ENCODE measurements at places on chromosomes 4 and X.

DNA sequence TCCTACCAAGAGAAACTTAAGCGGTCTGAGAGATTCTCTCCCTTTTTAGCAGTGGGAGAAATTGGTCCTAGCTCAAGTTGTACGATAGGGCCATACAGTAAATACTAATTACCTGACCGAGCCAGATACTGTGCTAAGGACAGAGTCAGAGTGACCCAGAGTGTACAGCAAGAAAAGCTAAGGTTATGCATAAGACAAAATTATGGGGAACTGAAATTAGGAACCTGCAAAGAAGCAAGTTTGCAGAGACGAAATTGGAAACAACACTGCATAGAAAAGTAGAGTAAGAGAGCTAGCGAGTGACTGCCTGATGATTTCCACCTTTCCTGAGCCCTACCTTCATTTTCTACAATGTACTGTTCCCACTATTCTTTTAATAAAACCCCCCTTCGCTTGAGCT, 278.1 kb downstream of the NKX6-1 start:
- no peak for DNase-seq

- DNase-seq: no peak
Measured at GRCh38 chrX:48816014-48816810, 10.1 kb upstream of the ERAS start.

DNA sequence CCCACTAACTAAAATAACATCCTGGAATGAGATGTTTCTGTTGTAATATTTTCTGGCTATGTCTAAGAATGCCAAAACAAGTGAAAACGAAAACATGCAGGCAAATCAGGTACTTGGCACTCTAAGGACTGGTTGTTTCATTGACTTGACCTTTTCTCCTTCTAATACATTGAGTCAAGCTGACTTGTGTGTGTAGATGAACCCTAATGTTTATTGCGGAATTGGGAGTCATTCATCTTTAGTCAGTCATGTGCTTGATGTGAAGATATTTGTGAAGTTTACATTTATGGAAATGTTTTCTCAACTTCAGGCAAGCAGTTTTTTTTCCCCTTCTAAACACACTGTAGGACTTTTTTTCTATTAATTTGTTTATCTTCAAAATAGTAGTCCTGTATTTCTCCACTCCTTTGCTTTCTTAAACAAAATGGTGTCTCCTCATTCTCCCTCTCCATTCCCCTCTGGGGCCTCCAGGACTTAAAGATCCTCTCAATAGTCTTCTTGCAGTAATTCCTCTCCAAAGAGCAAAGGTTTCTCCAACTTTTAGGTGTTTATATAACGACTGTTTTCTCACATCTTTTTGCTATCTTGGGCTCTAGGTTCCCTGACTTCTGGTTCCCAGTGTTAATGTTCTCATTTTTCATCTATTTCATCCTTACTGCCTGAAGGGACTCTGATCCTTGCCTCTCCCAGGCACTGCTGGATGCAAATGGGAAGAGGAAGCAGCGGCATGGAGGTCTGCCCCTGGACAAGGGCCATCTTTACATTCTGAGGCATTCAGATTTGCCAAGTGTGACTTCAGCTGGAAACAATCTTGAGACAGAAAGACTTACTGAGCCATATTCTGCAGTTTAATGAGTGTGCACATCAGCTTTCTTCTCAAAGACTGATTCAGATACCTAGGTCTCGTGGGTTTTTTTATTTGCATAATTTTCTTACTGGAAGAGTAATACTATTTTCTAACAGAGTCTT, 166.4 kb downstream of the ARHGAP6 start:
- no peak for DNase-seq

DNA sequence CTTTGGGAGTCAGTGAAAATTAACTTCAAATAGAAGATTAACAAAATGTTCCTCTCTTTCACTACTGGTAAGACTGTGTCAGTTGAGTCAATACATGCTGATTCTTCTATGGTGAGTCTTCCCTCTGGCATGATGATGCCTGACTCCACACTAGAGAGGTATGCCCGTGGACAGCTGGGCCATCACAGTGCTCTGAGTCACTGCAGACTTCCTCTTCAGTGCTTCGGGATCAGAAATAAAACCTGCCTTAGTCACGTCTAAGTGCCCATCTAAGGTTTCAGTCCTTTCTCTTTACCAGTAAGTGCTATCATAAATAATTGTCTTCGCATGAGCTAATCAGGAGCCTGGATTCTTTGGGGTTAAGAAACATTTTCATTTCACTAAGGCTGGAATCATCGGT, 1.6 kb upstream of the ASB5 start:
- DNase-seq: no peak

DNA sequence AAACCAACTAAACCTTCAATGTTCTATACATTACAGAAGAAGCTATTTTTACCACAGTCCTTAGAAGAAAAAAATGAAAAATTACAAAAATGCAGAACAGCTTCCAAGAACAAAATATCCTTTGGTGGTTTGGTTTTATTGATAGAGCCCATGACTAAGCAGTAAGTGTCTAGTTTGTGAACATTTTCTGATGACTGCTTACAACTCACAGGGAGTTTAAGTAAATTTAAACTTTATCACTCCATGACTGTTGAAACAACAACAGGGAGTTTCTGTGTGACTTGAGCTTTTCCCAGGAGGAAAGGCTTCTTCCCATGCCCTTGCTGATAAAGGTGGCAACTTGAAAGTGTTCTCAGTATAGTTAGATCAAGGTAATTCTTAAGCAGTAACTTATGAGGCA, 2.9 kb downstream of the PF4 start:
- no peak for DNase-seq

DNA sequence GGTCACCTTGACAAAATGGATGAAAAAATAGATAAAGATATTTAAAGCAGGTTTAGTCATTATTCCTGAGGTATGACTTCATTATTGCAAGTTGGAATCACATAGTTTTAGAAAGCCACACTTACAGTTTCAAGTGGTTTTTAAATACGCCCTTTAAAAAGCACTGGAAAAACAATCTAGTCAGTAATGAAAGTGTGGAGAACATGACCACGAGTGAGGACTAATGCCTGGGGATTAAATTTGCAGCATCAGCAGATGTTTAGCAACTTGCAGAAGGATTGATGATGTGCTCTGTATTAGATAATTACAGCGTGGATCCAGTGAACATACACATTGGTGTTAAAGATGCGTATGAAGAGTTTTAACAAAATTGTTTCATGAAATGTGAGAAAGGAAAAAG, 5.9 kb downstream of the SPARCL1 start:
- no peak for DNase-seq

GRCh38 chr4:176187624-176188023, 7.8 kb downstream of the SPATA4 start:
- DNase-seq: no peak

- DNase-seq: peak; percentile 15
Measured at GRCh38 chr4:140372751-140373327, 607 bp upstream of the SCOC start.

DNA sequence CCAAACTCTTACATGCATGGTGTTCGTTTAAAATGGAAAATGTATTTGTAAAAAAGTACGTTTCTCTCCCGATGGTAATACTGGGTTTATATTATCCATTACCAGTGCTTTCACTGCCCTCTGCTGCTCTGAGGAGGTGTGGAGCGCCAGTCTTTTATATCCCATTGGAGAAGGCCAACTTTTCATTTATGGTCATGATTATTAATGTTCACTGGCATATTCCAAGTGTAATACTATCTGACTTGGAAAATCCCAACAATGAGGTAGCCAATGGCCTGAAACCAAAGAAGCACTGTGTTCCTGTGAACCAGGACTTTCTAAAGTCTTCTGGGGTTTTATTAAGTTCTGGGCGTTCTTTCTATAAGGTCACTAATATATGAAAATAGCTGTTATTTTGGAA, 80.7 kb downstream of the SYNPO2 start:
- no peak for DNase-seq

DNA sequence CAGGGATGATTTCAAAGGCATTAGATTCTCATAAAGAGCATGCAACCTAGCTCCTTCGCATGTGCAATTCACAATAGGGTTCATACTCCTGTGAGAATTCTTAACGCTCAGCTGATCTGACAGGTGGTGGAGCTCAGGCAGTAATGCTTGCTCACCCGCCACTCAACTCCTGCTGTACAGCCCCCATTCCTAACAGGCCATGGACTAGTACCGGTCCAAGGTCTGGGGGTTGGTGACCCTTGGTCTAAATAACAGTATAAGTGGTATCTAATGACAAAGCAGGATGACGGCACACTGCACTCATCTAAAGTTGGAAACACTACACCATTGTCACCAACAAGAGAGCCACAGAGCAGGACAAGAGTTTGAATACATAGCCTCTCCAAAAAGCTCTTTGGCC, 28.5 kb downstream of the ADGRA3 start:
- no peak for DNase-seq

- DNase-seq: no peak
Measured at GRCh38 chrX:84188320-84188834, 378 bp upstream of the RPS6KA6 start.

- DNase-seq: peak; percentile 53
Measured at GRCh38 chr4:113682730-113683537, 78.6 kb downstream of the CAMK2D start.

GRCh38 chr4:865572-865971, 39.6 kb upstream of the CPLX1 start:
- DNase-seq: no peak

DNA sequence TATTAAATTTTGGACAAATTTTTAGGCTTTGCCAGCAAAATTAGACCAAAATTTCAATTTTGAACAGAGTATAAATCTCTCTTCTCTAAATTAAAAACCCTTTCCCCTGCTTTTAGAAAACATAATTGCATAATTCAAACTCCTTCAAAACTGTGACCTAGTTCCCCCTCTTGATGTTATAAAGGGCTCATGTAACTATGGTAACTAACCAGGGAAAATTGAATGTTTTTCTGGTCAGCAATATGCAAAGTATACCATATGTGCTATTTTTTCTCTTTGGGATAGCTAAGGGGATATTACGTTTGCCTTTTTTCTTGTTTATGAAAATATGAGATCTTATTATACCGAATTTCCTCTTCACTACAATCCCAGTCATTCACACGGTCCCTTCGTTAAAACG, 5.1 kb upstream of the ING2 start:
- DNase-seq: no peak

GRCh38 chrX:10470009-10470408, 150.4 kb downstream of the MID1 start:
- no peak for DNase-seq

- DNase-seq: no peak
Measured at GRCh38 chrX:53794181-53794580, 107.7 kb upstream of the HUWE1 start.

GRCh38 chr4:32858361-32858760, 2138.2 kb downstream of the PCDH7 start:
- DNase-seq: no peak

DNA sequence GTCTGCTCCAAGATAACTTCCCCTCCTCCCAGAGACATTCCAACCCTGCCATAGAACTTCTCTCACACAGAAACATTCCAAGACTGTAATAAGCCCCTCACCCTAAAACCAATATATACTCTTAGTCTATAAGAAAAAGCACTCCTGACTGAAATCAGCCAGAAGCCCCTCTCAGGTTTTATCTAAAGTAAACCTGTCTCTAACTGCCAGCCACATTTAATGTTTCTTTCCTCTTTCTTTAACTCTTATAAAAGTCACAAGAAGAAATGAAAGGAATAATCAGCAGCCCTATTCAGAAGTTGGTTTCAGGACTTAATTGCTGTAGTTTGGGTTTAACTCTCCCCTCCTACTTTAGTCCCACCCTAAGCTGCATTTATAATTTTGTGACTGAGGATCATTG, 165.0 kb upstream of the ZCCHC13 start:
- no peak for DNase-seq

DNA sequence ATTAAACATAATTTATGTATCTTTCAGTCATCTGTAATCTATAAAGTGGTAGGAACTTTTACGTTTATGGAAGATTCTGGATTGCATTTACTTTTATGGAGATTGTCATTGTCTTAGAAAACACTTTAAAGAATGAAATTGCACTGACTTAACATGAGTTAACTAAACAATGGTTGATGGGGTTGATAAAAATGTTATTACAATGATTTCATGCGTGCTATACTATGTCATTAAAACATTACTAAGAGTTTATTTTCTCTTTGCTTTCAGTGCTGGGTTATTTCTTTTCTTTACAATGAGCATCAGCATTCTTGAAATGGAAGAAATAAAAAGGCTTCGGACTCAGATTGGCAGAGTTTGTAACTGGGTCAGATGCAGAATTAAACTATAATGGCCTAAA, 67.1 kb upstream of the PDLIM3 start:
- DNase-seq: no peak

- DNase-seq: no peak
Measured at GRCh38 chrX:109270580-109271484, 211.1 kb downstream of the GUCY2F start.

GRCh38 chr4:120926358-120927025, 4.0 kb upstream of the PRDM5 start:
- DNase-seq: no peak

DNA sequence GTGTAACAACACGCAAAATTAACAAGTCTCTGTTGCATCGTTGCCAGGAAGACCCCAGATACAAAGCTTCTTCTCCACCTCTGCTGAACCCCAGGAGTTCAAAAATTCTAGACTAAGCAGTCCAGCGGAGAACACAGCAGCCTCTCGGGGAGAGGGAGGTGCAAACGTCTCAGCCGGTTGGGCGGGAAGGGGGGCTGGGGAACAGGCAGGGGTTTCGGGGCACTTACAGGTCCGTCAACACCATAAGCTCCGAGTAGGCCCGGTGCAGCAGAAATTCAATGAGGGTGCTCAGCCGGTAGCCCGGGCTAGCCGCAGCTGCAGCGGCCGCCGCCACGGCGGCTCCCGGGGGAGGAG, 394 bp downstream of the MED14 start:
- DNase-seq: peak; percentile 13

DNA sequence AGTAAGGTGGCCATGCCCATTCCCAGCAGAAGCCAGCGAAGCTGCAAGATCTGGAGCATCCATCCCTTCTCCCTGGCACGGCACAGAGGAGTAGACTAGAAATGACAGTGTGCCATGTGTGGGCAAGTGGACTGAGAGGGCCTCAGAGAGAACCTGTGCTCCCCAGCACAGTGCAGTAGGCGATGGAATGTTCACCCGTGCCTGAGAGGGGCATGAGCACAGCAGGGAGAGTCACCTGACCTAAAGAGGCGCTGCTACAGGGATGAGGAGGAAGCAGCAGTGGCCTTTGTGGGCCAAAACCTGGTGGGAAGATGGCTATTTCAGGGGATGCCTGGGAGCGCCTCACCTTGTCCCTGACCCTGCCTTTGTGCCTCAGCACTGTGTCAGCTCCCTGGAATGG, 8.0 kb upstream of the CDKN2AIP start:
- no peak for DNase-seq

DNA sequence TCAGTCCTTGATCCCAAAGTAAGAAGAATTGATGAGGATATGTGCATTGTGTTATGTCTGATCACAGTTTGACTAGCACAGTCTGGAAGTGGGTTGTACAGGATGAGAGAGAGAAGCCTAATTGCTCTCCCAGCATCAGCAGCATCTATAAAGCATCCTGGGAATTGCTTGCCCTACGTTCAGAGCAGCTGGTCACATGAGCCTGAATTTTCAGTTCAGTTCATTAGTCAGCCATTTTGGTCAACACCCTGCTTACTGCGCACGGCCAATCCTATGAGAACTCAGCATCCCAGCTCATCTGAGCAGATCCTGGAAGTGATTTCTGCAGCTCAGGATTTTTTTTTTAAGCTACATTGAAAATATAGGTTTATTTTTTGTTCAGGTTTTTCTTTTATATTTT, at the start of gene RUFY3:
RUFY3 (plus strand) TSS at position 218 of the 400 bp plus-strand sequence. CDS start 610 bp downstream, outside the sequence.
- DNase-seq: no peak

- DNase-seq: no peak
Measured at GRCh38 chrX:45771560-45772340, 571.1 kb upstream of the DIPK2B start.
